ENCODE measurements at places on chromosomes 7 and 10.

DNA sequence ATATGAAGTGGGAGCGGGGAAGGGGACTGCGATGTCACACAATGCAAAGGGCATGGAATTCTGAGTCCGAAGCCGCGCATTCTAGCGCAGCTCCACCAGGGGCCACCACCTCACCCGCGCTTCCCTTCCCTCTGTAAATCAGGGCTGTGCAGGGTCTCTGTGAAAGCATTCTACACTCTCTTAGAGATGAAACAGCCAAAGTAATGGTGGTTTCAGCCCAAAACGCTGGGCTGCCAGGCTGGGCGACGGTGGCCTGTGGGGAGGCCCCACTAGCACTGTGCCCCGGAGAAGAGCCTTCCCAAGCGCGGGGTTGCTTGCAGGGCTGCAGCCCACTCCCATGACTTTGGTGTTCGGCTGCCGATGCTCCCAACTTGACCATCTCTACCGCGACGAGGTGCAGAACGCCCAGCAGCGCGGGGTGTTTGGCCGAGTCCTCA lies 11.4 kb downstream of the ATG9B start:
- no peak for DNase-seq

DNA sequence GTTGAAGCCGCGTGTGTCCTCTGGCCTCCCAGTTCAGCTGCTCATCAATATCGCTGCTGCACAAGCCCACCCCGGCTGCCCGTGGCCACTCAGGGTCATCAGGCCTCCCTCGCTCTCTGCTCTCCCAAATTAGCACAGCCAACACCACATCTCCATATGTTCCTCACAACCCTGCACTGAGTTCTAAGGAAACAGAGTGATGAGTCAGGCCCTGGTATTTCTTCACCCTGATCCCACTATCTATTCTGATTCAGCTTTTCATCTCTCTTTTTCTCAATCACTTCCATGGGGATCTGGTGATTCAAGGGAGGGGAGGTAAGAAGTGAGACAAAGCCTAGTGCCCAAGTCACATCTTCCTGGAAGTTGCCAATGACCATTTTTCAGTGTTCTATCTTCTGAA lies 23.8 kb downstream of the CYTH3 start:
- no peak for DNase-seq

DNA sequence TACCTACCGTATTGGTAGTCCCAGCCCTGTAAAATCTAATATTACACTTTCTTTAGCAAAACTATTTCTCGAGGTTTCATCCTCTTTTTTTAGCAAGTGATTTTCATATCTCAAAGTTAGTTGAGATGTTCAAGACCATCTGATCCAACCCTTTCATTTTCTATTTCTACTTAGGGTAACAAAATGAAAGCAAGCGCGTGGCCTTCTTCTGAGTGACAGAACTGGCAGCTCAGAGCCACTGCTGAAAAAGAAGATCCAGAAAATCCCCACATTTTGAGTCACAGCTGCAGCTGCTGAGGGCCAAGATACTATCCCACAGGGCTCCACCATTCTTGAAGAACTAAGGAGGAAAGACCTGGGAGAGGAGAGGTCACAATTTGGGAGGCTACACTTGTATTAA lies 24.8 kb upstream of the ZNF800 start:
- no peak for DNase-seq

DNA sequence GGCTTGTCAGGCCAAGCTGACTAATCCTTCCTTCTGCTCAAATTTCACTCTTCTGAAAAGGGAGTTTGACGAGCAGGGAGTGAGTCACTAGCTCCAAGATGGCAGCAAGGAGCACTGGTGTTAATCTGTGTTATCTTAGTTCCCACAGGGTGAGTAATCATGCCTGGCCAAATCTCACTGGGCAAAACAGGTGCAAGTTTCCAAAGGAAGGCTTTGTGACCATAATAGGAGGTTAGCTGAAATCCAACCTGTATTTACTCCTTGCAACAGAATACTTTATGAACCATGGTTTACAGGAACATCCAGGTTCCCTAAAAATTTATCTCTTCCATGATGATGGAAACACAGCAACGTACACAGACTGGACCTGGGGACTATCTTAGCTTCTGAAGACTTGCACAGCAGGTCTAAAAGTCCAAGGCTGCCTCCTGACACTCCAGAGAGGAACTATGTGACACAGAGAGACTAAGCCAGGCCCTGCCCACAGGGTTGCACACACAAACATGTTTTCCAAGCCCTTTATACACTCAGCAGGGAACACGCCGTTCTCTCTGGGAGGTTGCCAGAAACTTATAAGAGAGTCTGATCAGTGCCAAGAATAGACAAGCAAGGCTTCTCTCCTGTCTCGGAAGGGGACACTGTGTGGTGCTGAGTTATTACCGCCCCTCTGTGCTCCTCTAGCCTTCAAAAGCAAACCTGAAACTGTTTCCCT lies 46.3 kb downstream of the PDK4 start:
- DNase-seq, result peak; percentile 80

DNA sequence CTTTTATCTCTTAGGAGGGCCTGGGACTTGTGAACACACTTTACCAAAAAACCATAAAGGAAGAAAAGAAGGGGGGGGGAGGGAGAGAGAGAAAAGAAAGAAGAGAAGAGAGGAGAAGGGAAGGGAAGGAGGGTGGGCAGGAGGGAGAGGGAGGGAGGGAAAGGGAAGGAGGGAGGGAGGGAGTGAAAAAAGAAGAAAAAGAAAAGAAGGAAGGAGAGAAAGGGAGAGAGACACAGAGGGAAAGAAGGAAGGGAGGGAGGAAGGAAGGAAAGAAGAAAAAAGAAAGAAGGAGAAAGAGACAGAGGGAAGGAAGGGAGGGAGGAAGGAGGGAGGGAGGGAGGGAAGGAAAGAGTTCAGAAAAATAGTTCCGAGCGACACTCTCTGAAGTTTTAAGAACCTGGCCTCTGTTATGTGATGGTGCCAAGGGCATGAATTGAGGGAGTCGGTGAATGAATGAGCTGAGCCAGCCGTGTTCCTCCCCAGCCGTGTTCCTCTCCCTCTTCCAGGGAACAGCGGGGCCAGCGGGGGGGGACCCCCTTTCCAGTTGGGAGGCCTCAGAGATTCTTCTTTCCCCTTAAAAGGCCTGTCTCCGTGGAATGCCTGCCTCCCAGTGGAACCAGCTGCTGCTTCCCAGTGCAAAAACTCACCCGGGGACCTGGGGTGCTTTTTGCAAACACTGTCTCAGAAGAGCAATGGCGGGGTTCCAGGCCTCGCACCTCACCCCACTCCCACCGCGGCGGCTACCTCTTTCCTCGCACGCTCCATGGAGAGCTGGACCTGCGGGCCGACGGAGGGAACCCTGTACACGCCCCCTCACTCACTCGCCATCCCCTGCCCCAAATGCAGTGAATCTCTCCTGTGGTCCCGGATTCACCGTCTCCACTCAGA lies 84.1 kb downstream of the FOXL3 start:
- DNase-seq, result no peak

- DNase-seq, result no peak
Observed at GRCh38 chr10:79410315-79411094, 34.9 kb downstream of the ZCCHC24 start.

DNA sequence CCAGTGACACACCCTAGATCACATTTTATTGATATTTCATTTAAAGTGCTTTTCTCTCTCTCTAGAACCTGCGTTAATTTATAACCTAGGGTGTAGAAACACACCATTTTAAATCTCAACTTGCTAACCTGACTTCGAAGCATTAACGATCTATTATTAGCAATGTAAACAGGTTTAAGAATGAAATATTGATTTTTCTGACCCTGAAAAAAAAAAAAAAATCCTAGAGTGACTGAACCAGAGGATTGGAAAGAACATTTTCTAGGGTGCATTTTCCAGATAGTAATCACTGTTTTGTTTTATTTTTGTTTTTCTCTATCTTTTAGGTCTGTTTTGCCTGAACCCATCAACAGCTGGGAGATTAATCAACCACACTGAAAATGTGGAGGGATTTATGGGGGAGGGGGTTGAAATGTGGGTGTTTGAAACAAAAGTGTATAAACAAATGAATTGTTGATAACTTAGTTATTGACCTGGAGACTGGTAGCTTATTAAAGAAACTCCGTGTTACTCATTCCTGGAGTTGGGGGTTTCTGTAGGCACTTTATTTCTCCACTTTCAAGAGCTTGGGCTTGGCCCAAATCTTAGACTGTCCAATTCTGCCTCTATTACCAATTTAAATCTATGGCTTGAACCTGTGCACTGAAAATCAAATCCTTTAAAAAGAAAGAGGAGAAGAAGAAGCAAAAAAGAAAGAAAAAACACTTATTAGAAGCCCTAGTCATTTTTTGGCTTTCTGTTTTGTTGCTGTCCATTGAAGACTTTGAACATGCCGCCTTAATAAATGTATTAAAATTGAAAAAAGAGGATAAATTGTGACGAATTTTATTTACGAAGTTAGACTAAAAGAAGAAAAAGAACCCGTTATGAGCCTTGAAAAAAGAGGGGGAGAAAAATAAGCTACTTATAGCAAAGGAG lies 2.8 kb downstream of the HOXA2 start:
- no peak for DNase-seq

DNA sequence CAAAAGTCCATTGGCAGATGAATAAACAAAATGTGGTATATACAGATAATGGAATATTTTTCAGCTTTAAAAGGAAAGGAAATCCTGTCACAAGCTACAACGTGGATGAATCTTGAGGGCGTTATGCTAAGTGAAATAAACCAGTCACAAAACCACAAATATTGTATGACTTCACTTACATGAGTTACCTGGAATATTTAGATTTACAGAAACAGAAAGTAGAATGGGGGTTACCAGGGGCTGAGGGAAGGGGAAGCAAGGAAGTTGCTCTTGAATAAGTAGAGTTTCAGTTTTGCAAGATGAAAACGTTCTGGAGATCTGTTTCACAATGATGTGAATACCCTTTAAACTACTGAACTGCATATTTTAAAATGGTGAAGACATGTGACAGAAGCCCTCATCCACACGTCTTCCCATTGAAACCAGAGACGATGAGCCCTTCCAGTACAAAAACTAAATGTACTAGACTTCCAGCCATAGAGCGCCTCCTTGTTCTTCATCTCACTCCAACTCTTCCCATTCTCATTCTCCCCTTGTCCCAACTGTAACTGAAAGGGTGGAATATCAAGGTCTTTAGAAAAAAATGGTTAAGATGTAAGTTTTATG lies 62.4 kb downstream of the MICU1 start:
- no peak for DNase-seq

GRCh38 chr7:41912851-41913567 lies 210.1 kb upstream of the INHBA start:
- DNase-seq, result no peak

- no peak for DNase-seq
Observed at GRCh38 chr10:10294184-10294880, 723.3 kb upstream of the CELF2 start.

DNA sequence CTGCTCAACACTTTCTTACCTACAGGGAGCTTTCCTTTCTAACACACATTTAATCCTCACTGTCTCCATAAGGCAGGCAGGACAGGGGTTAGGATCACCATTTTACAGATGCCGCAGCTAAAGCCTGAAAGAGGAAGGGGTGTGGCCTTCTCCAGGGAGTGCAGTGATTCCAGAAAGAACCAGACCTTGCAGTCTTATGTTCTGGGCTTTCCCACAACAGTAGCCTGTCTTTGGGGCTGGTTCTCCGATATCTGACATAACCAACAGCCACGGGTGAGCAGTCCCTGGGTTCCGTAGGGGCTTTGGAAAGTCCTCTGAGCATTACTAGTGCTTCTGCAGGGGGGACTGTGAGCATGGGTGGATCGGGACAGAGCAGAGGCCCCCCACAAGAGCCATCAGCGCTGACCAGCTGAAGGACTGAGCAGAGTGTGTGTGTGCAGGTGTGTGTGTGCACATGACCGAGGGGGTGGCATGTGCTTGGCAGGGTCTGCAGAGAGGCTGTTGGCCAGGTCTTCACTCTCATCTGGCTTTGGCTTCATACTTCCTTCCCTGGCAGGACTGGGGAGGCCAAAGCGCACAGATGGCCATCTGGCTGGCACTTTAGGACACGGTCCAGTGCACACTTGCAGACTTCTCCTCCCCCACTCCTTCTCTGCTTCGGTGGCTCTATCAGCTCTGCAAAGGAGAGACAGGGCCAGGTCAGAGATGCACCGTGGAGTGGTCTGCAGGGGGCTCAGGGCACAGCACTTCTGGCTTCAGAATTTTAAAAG lies 400.3 kb downstream of the RPS24 start:
- no peak for DNase-seq

GRCh38 chr10:86182595-86182994 lies 184.0 kb downstream of the GRID1 start:
- no peak for DNase-seq

DNA sequence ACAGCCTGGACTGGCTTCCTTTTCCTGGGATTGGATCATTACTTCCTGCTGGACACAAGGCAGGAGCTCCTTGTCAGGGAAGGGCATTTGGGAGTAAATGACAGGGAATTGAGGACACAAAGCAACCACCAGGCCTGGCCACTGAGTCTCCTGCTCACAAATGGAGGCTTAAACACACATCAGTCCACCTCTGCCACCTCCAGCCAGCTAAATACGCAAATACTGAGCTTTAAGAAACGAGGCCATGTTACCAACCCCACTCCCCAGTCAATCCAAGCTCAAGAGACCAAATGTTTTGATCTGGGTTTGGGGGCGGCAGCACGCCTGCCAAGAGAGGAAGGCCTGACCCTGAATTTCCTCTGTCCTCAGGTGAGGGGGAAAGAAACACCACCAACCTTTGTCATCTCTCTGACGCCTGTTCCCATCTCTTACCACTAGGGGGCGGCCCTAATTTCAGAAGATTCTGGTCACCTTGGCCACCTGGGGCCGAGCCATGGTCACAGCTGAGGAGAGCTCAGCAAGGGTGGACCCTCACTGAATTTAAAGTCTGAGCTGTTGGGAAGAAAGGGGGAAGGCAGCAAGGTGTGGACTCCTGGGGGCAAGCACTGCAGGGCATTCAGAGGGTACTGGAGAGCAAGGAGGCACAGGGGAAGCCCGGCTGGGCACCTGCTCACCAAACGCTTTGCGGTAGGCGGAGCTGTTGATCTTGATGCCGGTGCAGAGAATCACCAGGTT lies 16.5 kb downstream of the AIFM2 start:
- no peak for DNase-seq

DNA sequence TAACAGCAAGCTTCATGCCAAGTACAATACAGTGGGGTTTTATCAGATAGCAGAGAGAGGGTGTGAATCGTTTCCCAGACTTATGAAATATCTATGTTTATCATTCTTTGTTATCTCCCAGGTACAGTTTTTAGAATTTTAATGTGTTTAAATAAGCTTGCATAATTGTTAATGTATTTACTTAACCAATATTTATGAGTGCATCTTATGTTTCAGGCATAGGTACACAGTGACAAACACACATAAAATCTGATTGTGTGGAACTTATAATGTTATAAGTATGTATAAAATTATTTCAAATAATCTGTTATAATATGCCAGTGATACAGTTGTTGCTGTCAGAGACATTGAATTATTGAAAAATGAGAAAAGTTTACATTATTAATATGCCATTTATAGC lies 1011.4 kb upstream of the C7orf33 start:
- no peak for DNase-seq

Measured in urinary bladder (tissue), 4 donors.